Left ventricle myocardium inferior (tissue), 1 donor: ENCODE measurements at places on chromosomes 7 and 10. TPM values are rescaled to one million over a fixed set of nuclear protein-coding genes. Genes with fewer than 3 reads are reported as not detected.

Gene CACNB2
- total RNA-seq, result 38.1 TPM

Gene OR2A42
- not detected for total RNA-seq

- no peak for DNase-seq
Observed at GRCh38 chr7:155799514-155799913, 12.7 kb downstream of the SHH start.

DNA sequence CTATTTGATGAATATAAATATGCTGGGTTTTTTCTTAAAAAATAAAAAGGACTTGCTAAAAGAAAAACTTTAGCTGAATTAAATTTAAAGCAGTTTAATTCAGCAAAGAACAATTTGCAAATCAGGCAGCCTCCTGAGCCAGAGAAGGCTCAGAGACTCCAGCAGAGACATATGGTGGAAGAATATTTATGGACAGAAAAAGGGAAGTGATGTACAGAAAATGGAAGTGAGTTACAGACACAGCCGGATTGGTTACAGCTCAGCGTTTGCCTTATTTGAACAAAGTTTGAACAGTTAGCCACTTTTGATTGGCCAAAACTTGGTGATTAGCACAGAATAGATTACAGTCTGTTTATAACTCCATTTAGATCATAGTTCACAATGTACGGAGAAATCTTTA is 110.3 kb downstream of the GAD2 start:
- no peak for DNase-seq
